Hippocampal formation (tissue), 2 donors: ENCODE measurements at places on chromosomes 2 and 18.
A peak's percentile ranks its signal among the peaks of the same experiment; 100 is the strongest.

DNA sequence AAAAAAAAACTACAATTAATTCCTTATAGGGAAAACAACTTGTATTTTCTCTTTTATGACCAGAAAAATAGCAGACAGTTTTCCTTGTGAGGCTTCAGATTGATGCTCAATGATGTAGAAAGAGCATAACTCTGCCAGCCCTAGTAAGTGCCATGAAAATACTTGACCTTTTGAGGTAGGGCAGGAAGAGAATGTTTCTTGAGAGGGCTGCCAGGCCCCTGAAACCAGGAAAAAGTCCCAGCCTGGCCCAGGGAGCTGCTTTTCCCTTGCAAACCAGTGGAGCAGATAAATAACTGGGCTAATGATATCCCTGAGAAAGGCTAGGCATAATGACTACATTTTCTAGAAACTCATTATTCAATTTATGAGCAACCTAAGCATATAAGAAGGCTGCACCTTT lies 126.8 kb downstream of the SLC8A1 start:
- no peak for DNase-seq

DNA sequence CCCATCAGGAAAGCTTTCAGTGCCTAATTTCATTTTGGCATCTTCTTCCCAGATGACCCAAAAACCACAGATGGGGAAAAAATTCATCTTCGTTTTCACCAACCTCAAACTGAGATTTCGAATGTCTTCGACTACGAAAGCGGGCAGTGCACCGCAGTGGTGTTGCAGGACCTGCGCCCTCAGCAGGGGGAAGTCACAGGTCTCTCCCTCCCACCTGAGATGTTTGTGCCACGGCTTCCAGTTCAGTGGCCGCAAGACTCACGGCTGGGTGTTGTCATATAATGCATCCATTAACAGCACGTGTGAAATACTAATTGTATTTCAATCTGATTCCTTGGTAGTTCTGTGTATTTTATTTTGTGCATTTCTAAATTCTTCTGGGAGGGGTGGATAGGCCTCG lies 66.2 kb upstream of the SALL3 start:
- no peak for DNase-seq

- no peak for DNase-seq
Measured at GRCh38 chr2:83253848-83254247, 1205.2 kb downstream of the SUCLG1 start.

- no peak for DNase-seq
Measured at GRCh38 chr2:108579623-108580022, 45.4 kb downstream of the LIMS1 start.

DNA sequence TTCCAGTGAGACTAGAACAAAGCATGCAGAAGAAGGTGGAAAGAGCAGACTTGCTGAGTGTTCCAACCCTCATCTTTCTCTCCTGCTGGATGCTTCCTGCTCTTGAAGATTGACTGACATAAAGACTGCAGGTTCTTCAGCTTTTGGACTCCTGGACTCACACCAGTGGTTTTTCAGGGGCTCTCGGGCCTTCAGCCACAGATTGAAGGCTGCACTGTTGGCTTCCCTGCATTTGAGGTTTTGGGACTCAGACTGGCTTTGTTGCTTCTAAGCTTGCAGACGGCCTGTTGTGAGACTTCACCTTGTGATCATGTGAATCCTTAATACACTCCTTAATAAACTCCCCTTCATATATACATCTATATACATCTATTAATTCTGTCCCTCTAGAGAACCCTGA lies 20.4 kb downstream of the VRK2 start:
- no peak for DNase-seq

DNA sequence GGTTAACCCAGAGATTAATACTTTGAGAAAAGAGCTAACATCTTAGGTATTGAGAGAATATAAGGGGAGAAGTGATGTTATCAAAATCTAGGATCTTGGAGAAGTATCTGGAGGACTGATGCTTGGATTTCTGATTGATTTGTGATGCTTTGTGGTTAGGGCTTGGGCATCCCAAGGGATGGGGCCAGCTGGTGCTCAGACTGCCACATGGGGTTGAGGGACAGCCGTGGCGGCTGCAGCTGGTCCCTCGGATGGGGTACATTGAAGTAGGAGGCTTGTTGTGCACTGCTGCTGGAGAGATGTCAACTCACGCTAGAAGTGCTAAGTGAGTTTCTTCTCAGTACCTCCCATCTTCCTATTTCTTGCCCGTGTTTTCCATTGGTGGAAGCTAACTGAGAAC lies 22.4 kb downstream of the HRH4 start:
- DNase-seq = no peak

DNA sequence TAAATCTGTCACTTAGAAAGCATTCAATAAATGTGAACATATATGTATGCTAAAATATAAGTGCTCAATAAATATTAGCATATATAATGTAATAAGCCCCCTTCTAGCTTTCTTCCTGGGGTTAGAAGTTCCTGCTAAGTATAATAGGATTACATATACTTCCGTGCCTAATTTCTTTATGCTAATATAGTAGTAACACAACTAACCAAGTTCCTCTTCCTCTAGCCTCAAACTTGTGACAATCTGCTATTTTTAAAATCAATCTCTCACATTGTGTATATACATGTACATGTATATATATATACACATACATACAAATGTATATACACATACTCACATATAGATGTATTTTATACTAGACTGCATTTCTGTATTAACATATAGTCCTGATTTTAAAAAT lies 32.2 kb downstream of the TLK1 start:
- no peak for DNase-seq

GRCh38 chr18:32576296-32576916 lies 105.7 kb upstream of the GAREM1 start:
- DNase-seq = peak; percentile 60

GRCh38 chr2:113896791-113897190 lies 6.9 kb downstream of the ACTR3 start:
- DNase-seq = no peak

- DNase-seq = no peak
Measured at GRCh38 chr2:194697439-194697838, 959.6 kb upstream of the SLC39A10 start.

GRCh38 chr18:78934551-78935225 lies 44.9 kb upstream of the SALL3 start:
- no peak for DNase-seq

DNA sequence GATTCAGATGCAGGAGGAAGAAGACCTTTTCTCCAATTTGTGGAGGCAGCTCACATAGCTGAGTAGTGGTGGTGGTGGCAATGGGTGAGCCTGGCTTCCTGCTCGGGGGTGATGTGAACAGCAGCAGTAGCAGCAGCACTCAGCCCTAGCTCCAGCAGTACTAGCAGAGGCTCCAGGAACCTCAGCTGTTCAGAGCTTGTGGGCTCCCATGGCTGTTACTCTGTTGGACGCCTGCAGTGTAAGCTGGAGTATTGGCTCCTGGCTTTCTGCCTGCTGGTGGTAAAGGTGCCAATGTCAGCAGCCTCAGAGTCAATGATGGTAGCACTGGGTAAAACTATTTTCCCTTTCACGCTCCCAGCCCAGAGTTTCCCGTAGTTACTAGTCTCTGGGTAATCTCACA lies 3.1 kb upstream of the SEH1L start:
- DNase-seq = no peak

DNA sequence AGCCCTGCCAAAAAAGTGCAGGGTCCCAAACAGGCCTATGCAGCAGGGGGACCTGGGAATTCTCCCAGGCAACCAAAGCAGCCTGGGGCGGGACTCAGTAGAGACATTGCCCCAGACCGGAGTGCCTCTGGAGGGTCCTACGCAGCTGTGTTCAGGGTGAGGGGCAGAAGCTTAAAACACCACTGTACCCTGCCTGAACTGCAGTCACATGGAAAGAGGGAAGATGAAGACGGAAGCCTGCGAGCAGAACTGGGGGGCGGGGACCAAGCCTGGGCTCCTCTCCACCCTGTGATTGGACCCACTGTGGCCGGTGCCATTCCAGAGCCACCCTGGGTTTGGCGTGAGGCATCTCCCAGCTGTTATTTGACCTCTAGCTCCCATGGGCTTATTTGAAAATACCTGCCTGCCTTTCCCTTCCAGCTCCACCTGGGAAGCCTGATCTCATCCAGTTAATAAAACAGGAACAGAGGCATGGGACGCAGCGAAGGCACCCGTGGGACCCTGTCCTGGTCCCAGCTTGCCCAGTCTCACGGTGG lies 183.1 kb downstream of the SMAD2 start:
- no peak for DNase-seq

DNA sequence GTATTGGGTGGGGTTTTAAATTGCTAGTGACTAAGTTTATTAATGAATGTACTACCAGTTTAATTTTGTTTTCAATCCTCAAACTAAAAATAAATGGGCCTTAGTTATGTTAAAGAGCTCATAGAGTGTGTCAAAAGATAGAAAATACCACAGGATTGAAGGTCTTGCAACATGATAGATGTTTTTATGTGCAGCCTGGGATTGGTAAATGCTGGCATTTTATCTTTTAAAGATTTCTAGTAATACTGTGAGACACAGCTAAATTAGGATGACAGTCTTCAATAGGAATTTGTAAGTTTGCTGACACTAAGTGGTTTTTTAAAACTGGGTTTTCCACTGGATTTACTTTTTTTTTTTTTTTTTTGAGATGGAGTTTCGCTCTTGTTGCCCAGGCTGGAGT lies 122.3 kb downstream of the HAUS1 start:
- no peak for DNase-seq
